ENCODE measurements at places on chromosomes 5 and 9.

DNA sequence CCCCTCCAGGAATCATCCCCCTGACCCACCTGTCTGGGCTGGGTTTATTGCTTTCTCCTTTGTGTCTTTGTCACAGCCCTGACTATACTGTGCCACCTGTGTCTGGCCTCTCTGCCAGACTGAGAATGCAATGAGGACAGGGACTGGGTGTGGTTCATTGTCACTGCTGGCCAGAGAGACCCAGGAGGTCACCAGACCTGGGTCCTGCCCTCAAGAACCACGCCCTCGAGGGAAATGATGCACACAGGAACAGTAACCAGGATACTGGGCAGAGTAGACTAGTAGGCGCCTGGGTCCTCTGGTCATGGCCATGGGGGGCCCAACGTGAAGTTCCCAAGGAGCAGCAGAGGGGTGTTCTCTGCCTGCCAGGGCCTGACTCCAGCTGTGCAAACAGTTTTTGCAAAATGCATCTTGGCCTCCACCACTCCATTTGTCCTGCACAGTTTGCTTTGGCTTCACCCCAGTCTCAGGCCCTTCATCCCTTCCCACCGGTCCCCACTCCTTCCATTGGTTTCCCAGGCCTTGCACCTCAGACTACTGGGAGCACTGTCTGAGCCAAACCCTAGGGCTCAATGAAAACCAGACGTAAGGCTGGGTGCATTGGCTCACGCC, 17.8 kb downstream of the RGS3 start:
- DNase-seq, result no peak

GRCh38 chr5:143059976-143060765, 290.0 kb downstream of the ARHGAP26 start:
- DNase-seq, result no peak

DNA sequence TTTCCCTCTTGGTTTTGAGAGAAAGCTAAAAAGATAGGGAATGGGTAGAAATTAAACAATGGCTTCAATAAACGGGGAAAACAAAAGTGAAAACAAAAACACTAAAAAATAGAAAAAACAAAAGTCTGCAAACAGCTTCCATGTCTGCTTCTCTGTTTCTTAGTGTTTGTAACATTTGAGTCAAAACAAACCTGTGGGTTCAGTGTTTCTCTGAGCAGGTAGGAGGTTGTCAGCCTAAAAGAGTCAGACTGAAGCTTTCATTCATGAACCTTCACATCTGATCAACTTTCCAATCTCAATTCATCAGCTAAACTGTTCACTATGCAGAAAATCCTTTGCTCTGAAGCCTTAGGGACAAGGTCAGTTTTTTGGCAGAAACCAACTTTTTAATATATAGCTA, 102.5 kb upstream of the ADAMTS16 start:
- no peak for DNase-seq

DNA sequence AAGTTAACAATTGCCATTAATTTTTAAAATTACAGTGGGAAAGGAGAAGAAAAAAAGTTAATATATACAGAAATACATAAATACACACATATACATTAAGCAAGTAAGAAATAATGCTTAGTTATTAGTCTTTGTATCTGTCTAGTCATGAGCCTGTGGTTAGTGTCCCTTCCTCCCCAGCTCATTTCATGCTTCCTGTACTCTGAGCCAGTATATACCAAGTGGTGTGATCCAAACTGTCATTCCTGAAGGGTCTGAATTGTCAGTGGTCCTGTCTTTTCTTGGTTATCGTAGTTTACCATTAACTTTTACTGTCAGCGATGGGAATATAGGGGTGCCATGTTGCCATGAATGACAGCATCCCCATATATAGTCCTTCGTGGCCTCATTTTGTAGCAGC, 24.2 kb upstream of the STOM start:
- no peak for DNase-seq

Measured in T1000 (cell line).